ENCODE measurements at places on chromosomes 2 and 18.

- DNase-seq = peak; percentile 20
Observed at GRCh38 chr18:56593906-56594305, 44.5 kb downstream of the TXNL1 start.

DNA sequence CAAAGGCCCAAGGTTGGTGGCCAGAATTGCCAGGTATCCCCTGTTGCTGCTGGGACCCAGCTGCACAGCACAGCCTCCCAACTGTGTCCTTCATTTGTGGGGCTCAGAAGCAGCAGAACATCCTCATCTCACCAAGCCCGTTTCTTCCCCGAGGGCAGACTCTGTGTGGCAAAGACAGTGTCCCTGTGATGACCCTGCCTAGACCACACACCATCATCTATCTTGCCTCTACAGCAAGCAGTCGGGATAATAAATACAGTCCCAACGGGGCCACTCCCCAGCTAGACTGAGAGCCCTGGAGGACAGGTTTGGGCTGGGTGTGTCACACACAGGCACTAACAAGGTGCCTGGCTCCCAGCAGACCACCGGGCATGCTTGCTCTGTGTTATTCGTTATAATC lies 93.4 kb downstream of the PTGR3 start:
- DNase-seq = no peak

DNA sequence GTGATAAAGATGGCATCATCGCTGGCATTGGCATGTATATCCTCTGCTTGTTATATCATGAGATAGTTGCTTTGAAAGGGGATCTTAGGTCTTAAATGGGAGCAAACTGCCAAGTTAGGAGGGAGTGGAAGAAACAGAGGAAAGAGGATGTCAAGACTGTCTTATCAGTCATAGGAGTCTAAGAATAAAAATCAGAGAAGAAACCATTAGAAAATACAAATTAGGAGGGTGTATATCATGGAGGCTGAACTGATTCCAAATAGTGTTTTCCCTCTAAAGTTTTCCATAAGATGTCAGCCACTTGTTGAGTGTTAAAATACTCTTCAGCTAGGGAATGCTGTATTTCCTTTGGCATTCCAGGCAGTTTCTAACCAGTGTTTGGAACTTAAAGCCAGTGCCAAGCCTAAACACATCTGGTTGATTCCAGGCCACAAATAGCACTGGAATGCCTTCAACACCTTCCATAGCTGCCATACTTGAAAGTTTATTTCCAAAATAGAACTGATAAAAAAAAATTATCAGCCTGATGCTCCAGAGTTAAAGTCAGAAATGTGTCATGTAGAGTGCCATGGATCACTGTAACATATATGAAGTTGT lies 129.4 kb downstream of the ZEB2 start:
- DNase-seq = no peak

DNA sequence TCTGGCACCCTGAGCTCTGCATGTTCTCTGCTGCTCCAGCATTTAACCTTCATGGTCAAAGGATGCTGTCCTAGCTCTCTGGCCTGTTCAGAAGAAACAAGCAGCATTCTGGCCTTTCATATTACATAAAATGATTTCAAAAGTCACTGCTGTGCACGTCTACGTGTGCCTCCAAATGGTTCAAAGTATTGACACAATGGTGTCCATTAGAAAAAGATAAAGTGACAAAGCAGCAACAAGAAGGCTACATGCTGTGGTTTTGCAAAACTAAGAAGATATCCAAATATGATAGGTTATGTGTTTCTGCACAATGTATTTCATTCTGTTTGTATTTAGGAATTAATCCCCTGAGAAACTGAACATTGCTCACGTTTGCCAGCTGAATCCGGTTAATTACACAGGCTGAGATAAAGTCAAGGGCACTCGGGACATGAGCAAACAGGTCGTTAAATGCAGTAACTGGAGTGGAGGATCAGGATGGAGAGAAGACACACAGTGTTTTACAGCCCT lies 258.5 kb downstream of the DOK6 start:
- DNase-seq = no peak

DNA sequence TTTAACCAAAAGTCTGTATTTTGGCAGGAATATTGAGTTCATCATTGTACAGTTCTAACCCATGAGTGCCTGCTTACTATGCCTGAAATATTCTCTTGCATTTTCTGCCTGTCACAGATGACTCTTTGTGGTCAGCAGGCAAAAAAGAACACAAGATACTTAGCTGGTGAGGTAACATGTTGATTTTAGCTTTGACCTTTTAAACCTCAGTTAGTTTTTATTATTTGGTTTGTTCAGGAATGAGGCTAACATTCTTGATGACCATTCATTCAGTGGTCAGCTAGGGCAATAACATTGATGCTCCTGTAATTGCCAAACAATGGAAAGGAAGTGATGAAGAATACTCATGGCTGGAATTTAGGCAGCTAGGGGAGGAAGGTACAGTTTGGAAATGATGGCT lies 491.2 kb downstream of the PIK3C3 start:
- no peak for DNase-seq

GRCh38 chr2:65664931-65665330 lies 232.5 kb upstream of the SPRED2 start:
- DNase-seq = no peak

GRCh38 chr2:27162151-27163121 lies 13.6 kb downstream of the TCF23 start:
- DNase-seq = no peak

DNA sequence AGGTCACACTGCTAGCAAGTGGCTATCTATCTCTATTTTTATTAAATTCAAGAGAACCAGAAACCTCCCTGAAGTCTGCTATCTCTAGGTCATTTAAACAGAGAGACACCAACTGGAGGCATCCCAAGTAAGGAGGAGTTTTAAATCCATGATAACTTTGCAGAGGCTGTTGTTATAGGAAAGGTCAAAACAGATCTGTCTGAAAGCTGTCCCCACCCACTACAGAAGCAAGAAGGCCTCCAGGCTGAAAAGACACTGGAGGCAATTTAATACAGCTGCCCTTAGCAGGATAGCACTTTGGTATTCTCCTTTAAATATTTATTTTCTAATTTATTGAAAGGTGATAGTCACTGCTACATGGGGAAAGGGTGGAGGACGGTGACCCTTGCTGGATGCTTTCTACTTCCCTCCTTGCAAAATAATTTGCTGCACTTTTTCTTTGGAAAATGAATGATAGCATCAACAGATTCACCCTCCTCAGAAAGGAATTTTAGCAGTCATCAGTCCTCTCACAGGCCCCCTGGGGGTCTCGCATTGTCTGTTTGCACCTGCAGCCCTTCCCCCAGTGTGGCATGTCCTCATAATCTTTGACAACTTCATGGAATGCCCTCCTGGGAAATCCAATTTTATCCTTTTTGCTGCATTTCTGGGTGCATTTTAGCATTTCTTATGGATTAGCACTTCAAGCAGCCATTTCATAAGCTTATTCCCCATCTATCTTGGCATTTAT lies 429.5 kb upstream of the TNP1 start:
- no peak for DNase-seq

DNA sequence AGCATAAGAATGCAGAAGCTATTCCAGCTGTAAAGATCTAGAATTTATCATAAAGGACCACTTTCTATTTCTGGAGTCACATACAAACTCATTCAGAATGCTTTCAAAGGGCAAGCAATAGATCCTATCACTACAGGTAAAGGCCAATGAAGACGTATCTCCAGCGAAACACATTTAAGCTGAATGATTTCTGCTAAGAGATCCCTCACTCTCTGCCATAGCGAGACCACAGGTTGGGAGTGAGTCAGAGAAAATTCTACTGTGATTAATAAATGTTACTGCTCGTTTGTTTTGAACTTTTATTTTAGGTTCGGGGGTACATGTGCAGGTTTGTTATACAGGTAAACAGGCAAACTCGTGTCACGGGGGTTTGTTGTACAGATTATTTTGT lies 72.5 kb upstream of the NFU1 start:
- no peak for DNase-seq

GRCh38 chr2:13351068-13351467 lies 634.3 kb downstream of the TRIB2 start:
- no peak for DNase-seq

- no peak for DNase-seq
Observed at GRCh38 chr2:155846259-155846658, 486.3 kb downstream of the NR4A2 start.

- DNase-seq = no peak
Observed at GRCh38 chr2:99695944-99696253, 206.1 kb upstream of the REV1 start.

GRCh38 chr2:100321866-100322820 lies at the start of gene LONRF2:
Gene LONRF2, minus strand, starts transcription at chr2:100322501. Its CDS starts 408 bp downstream, at chr2:100322093.
- DNase-seq = no peak

DNA sequence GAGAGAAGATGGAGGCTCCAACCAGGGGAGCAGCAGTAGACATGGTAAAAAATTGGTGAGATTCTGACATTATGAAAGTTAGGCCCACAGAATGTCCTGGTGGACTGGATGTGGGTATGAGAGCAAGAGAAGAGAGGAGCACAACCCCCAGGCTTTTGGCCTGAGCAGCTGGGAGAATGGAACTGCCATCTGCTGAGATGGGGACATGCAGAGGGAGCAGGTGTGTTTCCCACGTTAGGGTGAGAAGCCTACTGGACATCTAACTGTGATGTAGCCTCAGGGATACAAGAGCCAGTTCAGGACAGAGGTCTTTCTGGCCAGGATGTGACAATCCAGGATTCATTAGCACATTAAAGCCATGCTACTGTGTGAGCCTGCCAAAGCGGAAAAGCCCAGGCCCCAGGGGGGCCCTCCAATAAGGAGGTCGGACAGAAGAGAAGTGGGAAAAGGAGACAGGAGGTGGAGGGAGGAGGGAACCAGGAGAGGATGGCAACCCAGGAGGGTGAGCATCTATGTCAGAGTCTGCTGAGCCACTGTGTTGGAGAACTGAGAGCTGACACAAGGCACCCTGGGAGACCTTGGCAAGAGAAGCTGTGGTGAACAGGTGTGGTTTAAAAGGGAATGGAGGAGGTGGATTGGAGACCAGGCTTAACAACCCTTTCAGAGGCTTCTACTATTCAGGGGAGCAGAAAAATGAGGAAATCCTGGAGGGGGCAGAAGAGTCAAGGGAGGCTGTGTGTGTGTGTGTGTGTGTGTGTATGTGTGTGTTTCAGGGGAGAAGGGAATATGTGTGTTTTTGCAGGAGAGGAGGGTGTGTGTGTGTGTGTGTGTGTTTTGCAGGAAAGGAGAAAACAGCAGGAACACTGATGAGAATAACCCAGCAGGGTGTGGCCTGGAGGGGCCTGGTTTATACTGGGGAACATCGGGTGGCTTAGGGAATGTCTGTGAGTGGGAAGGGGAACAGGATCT lies 10.5 kb downstream of the CYB5A start:
- no peak for DNase-seq

GRCh38 chr2:68438455-68439303 lies 28.4 kb downstream of the FBXO48 start:
- DNase-seq = no peak

GRCh38 chr2:187482796-187483195 lies 34.7 kb upstream of the CALCRL start:
- no peak for DNase-seq

GRCh38 chr2:147149575-147150240 lies 695.1 kb upstream of the ACVR2A start:
- DNase-seq = no peak

DNA sequence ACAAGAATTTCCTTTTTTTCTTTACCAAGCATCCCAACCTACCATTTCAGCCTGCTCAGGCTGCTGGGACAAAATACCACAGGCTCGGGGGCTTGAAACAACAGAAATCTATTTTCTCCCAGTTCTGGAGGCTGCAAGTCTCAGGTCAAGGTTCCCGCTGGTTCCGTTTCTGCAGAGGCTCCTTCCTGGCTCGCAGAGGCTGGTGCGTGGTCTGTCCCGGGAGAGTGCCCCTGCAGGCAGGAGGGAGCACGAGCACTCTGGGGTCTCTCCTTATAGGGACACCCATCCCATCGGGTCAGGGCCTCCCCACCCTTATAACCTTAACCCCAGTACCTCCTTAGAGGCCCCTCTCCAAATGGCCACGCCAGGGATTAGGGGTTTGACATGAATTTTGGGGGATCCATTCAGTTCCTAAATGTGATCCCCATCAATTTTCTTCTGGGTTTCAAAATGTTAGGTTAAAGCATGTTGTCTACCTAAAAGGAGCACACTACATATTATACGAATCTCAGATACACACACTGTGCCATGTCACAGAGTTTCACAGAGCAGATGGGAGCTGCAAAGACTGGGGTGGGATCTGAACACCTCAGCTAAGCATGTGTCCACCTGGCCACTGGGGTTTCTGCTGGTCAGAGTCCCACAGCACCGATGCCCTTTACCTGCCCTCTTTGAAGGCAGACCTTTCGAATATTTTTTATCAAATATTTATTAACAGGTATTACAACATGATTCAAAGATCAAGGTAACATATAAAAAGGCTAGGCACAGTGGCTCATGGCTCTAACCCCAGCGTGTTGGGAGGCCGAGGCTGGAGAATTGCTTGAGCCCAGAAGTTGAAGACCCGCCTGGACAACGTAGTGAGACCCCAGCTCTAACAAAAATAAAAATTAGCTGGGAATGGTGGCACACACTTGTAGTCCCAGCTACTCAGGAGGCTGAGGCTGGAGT lies 17.6 kb upstream of the ADI1 start:
- peak; percentile 86 for DNase-seq

DNA sequence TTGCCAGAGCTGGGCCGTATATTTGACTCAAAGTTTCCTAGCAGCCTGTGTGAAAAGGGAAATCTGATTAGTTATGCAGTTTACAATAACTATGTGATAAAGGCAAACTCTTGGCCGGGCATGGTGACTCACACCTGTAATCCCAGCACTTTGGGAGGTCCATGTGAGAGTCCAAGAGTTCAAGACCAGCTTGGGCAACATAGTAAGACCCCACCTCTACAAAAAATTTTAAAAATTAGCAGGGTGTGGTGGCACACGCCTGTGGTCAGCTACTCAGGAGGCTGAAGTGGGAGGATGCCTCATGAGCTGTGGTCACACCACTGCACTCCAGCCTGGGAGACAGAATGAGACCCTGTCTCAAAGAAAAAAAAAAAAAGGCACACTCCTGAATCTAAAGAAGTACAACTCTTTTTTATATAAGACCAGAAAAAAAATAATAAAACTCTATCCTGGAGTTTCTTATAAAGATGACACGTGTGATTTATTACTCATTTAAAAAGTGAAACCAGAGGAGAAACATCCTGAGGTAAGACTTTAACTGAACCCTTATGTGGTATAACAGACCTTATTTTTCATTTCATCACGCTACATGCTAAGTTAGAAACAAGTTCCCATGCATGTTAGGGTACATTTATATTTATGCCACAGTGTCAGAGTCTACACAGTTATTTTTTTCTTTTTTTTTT lies 32.6 kb upstream of the KCMF1 start:
- no peak for DNase-seq

DNA sequence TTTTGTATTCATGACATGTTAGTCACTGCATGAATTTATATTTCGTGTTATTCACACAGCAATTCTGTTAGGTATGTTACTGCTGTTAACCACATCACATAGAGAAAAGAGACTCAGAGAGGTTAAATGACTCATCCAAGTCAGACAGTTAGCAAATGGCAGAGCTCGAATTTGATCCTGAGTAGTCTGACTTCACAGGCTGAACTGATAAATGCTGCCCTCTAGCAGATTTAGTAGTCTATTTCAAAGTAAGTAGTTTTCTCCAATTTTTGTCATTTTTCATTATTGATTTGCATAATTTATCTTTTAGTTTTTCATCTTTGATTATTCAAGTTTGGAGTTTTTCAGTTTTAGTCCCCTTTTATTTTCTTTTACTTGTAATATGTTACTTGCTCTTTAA lies 58.3 kb downstream of the WDR7 start:
- DNase-seq = peak; percentile 94

GRCh38 chr2:45713136-45713535 lies 61.7 kb downstream of the PRKCE start:
- DNase-seq = no peak

All from RKO (cell line).